ENCODE measurements at places on chromosomes 7 and 10.

DNA sequence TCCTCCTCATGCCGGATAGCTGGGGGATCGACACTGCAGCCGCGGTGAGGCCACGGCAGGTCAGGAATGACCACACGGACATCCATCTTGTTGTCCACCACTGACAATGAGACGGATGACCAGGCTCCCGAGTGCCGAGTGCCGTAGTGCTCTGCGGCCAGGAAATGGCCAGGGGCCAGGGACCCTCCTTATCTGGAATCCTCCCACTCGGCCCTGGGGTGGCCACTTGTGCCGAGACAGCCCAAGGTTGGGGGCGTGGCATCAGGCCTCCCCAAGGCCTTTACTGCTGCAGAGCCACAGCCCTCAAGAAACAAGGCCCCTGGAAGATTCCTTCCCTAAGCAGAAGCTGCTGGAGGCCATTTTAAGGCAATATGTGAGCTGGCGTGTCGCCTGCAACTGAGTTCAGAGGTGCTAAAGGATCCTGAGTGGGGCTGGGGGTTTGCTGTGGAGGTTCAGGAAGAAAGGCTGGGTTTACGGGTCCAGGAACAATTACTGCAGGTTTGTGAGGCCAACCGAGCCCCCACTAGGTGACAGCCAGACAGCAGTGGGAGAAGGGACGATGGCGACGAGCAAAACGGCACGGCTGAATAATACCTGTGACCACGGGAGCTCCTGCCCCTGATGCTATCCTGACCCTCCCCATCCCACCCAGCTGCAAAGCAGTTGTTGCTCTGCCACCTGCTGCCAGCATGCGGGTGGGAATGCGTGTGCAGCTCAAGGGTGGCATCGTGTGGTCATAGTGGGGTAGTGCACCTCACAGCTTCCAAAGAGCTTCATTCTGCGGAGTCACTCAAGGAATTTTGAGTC, 31.6 kb upstream of the LEP start:
- peak; percentile 68 for DNase-seq

- no peak for DNase-seq
Measured at GRCh38 chr7:27912751-27913150, 172.8 kb downstream of the TAX1BP1 start.

DNA sequence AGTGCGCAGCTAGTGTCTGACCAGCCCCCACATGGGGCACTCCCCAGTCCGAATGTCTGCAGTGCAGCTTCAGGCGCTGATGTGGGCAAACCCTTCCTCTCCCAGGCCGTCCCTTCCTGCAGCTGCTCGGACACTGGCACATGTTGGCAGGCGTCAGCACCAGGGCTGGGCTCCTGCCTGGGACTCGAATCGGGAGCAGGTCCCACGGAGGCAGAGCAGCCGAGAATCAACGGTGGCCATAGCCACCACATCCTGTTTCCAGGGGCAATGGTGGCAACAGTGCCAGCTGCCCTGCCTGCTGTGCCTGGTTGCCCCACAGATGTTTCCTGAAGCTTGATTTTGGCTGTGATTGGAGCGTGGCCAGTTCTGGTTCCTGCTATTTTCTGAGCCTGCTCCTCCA, 65.8 kb downstream of the MGMT start:
- DNase-seq: no peak

GRCh38 chr10:117348236-117348635, 27.0 kb downstream of the PDZD8 start:
- DNase-seq: no peak

- DNase-seq: no peak
Measured at GRCh38 chr10:132001238-132001972, 19.7 kb upstream of the BNIP3 start.

DNA sequence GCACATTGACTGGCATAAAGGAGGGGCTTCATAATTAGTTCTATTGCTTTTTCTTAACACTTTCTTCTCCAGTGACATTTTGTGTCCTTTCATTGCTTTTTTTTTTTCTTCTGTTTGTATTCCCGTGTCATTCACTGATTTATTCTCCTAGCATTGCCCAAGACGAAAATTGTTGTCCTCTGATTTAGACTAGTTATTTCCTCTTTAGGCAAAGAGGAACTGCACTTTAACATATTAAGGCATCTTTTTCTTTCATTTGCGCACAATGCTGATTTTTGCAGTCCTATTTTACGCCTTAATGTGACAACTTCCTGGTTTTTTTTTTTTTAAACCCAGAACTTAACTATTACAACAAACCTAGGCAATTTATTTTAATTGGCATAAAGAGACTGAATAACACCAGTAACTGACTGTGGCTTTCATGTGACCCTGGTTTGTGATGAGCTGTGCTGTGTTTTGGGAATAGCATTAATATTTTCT, 39.7 kb downstream of the ARID5B start:
- DNase-seq: no peak

DNA sequence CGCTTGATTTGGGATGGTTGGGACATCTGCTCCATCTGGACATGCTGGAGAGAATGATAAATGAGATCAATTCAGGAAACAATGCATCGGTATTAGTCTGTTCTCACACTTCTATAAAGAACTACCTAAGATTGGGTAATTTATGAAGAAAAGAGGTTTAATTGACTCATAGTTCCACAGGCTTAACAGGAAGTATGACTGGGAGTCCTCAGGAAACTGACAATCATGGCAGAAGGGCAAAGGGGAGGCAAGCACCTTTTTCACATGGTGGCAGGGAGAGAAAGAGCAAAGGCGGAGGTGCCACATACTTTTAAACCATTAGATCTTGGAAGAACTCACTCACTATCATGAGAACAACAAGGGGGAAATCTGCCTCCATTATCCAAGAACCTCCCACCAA, 16.8 kb upstream of the TSPAN12 start:
- DNase-seq: no peak

GRCh38 chr10:69065406-69066361, 22.2 kb upstream of the SRGN start:
- DNase-seq: peak; percentile 74

DNA sequence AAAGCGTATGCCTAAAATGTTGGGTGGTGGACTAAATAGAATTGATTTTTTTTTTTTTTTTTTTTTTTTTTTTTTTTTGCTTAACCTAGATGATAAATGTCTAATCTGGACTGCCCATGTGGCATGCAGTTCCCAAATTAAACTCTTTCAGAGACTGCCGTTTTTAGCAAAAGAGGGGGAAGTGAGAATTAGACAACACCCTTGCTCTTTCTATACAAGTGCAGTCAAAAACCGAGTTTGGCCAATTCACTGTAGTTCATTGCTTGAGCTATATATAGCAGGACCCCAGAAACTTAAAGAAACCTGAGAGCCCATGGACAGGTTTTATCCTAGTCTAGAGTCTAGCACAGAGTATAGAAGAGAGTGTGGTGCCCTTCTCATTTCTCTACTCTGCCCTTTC, 141.9 kb downstream of the GRM3 start:
- no peak for DNase-seq

DNA sequence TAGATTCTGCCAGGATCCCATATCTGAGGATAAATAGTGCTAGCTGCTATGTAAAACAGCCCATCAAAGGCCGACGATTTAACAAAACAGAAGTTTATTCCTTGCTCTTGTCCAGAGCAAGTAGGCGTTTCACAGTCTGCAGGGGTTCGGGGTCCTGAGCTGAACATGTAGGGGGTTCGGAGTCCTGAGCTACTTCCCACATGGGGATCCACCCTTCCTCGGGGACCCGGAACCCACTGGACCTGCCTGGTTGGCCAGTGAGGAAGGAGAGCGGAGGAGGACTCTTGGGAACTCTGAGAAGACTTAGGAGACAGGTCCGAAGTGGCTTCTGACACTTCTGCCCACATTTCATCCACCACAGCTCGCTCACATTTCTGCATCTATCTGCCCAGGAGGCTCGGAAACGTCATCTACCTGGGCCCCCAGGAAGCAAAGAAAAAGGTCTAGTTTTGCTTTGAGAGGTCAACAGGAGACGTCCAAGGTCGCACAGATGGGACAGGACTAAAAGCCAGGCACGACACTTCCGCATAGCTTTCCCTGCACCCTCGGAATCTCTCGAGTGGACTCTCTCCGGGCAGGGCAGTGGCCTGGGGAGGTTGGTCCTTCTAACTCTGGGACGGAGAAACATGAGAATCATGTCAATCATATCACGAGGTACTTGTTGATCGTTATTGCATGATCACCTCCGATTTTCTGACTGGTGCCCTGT, 86.4 kb downstream of the MICALL2 start:
- no peak for DNase-seq

DNA sequence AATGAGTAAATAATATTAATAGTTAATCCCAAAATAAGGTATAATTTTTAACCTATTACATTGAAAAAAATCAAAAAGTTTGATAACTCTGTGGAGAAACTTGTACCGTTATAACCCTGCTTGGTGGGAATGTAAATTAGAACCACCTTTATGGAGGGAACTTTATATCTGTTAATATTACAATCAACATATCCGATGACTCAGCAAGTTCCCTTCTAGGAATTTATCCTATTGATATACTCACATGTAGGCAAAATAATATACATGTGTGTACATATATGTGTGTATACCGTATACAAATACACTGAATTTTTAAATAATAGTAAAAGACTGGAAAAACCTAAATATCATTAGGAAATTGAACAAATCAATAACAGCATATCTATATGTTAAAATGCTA, 54.7 kb downstream of the PANK1 start:
- no peak for DNase-seq

DNA sequence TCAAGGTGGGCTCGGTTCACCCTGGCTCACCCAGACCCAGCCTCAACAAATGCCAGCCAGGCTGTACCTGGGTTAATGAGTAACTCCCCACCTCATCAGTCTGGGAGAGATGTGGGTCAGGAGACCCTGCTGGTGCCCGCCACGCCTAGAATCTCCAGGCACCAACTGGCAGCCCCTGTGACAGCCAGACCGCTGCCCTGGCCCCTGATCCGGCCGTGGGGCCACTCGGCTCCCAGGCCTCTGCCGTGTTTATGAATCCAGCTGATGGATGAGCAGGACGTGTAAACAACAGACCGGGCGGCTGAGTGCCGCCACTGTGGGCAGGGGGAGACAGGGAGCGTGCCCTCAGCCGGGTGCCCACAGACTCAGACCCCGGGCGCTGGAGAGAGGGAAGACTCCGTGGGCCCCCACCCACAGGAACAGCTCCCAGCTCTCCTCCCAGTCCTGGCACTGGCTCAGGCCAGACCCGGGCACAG, 34.0 kb upstream of the PDGFA start:
- DNase-seq: no peak

DNA sequence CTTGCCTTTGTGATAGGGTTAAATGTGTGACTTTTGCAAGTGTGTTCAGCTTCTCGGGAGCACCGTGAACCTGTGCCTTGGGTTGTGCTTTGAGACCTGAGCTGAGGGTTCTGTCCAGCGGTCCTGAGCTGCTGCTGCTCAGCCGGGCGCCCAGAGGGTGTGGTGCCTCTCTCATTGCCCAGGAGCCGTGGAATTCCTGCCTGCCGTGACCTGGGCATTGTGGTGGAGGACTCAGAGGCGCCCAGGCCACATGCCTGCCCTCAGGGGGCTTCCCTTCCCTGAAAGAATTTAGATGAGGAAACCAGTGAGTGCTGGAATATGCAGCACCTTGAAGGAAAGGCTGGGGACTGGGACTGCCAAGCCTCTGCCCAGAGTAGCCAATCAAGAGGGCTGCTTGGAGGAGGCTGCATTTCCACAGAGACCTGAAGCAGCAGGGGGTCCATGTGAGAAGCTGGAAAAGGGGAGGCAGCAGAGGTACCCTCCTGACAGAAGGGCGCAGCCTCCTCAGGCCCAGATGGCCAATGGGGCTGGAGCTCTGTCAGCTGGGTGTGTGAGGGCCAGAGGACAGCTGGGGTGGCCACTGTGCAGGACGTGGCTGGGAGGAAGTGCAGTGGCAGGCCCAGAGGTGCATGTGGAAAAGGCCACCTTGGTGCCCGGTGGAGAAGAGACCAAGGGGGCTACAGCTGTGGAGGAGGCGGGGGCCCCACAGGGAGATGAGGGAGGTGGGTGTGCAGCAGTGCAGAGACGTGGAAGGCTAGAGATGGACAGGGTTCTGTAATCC, 107.3 kb downstream of the NKX6-2 start:
- DNase-seq: no peak

DNA sequence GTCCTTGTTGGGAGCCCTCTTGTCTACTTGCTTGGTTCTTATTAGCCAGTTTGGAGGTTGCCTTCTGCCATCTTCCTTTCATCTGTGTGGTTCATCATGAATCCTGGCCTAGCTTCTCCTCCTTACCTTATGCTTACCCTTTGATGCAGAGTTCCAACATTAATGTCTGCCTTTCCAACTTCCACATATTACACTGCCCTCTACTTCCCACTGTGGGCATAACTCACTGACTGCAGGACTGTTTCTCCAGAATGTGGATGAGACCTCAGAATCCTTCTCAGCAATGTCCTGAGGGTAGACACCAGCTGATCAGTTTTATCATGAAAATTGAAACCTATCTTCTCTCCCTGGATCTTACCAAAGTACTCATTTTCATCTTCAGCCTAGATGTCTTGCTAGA, 491.0 kb downstream of the LRMDA start:
- no peak for DNase-seq

- DNase-seq: no peak
Measured at GRCh38 chr10:24168258-24169170, 40.4 kb upstream of the KIAA1217 start.

GRCh38 chr7:151225948-151226510, 976 bp downstream of the ABCF2 start:
- no peak for DNase-seq

DNA sequence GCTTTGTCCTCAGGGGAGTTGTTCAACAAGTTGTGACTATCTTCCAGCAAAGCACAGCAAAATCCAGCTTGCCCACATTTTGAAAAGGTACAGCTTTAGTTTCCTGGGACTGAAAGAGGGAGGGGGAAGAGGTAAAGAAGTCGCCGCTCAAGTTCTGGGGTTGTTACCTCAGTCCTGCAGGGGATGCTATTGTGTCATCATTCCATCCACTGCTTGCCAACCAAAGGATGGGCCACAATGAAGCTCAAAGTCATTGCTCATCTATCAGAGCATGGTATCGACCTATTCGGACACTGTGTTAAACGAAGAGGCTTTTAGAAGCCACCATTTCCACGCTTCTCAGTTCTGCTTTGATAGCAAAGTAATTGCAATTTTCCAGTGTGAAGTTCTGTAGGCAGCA, 34.3 kb downstream of the NPY start:
- no peak for DNase-seq

- no peak for DNase-seq
Measured at GRCh38 chr7:35485436-35485835, 209.5 kb downstream of the HERPUD2 start.

- no peak for DNase-seq
Measured at GRCh38 chr7:112715525-112715924, 74.7 kb downstream of the TMEM168 start.

DNA sequence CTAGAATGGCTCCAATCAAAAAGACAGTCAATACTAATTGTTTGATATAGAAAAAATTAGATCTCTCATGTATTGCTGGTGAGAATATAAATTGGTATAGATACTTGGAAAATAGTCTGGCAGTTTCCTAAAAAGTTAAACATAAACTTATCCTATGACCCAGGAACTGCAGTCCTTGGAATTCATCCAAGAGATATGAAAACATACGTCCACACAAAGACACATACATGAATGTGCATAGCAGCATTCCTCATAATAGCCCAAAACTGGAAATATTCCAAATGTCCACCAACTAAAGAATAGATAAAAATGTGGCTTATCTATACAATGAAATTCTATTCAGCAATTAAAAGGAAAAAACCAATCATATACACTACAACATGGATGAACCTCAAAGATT, 128.4 kb downstream of the ZFAND4 start:
- DNase-seq: no peak

- DNase-seq: no peak
Measured at GRCh38 chr10:101848408-101848807, 4.8 kb upstream of the KCNIP2 start.

- DNase-seq: no peak
Measured at GRCh38 chr7:88089561-88089960, 130.3 kb downstream of the SRI start.

GRCh38 chr10:86033581-86033980, 333.0 kb downstream of the GRID1 start:
- DNase-seq: no peak
